ENCODE measurements at places on chromosomes 16 and 17. TPM values are rescaled to one million over a fixed set of nuclear protein-coding genes. Genes with fewer than 3 reads are reported as not detected.
A peak's percentile ranks its signal among the peaks of the same experiment; 100 is the strongest.

GRCh38 chr17:28755486-28755885 lies 11.7 kb downstream of the TRAF4 start:
- H3K27me3 ChIP-seq, result no peaks in the 10 kb centered on the region
- DNase-seq, result no peak
- H3K27ac ChIP-seq, result no peak overlapping the region
- H3K4me3 ChIP-seq, result no peak overlapping the region
- H3K4me1 ChIP-seq, result peaks cover 4% of the 10 kb centered on the region

- peaks cover 11% of the 10 kb centered on the region for H3K4me1 ChIP-seq
- H3K4me3 ChIP-seq, result no peak overlapping the region
- no peaks in the 10 kb centered on the region for H3K36me3 ChIP-seq
- DNase-seq, result no peak
- no peaks in the 10 kb centered on the region for H3K27me3 ChIP-seq
- no peak overlapping the region for H3K27ac ChIP-seq
These were observed 28.9 kb downstream of the OR1D5 start for GRCh38 chr17:3034578-3034920.

- H3K27ac ChIP-seq, result no peak overlapping the region
- no peak for DNase-seq
- H3K4me1 ChIP-seq, result peaks cover 22% of the 10 kb centered on the region
- H3K27me3 ChIP-seq, result no peaks in the 10 kb centered on the region
- H3K36me3 ChIP-seq, result peaks cover 5% of the 10 kb centered on the region
- no peak overlapping the region for H3K4me3 ChIP-seq
These were observed 10.2 kb downstream of the EEF2K start for GRCh38 chr16:22216191-22216831.

DNA sequence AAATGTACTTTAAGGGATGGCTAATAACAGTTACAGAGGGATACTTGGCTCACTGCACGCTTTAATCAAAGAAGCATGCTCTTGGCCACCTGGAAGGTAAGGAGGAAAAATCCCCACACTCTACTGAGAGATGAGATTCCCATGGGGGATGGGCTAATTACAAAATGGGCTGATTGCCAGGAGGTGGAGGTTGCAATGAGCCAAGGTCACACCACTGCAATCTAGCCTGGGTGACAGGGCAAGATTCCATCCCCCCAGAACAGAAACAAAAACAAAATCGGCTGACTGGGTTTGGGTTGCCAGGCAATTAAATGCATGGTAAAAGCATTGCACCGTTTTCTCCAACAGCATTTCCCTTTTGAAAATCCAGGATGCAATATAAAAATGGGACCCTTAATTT lies 18.0 kb downstream of the N4BP1 start:
- no peak overlapping the region for H3K27ac ChIP-seq
- peaks cover 4% of the 10 kb centered on the region for H3K36me3 ChIP-seq
- H3K4me3 ChIP-seq, result peak overlapping the region; percentile 43
- DNase-seq, result no peak
- H3K4me1 ChIP-seq, result peaks cover 35% of the 10 kb centered on the region
- H3K27me3 ChIP-seq, result no peaks in the 10 kb centered on the region

DNA sequence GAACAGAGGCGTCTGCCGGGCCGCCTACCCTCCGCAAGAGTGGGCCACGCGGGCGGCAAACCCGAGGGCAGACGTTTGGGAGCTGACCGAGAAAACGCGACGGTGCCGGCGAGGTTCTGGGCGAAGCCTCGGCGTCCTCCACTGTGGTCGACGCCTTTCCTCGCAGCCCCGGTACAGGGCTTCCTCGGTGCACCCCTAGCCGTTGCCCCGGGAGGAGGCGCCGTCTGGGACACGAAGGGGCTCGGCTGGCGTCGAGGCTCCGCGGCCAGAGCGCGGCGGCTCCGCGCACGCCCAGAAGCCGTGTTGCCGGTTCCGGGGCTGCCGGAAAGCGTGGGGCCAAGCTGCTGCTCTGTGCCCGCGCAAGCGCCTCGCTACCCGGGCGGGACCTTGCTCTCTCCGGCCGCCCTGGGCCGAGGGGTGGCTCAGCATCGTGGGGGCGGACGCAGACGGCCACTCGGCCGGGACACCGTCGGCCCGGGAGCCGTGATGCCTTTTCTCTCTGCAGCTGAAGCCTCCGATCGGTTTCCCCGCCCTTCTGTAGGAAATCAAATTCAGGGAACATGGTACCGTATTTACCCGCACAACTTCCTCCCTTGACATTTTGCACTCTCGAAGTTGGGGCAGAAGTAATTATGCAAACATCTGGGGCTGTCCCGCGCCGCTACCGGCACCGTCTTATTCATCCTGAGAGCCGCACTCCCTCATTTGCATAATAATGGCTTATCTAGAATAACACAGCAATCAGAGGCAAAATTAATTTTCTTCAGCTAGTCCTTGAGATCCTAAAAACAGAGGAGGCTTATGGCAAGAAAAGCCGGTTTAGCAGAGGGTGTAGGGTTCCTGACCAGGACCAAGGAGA lies 7.3 kb upstream of the CBX8 start:
- peaks cover 72% of the 10 kb centered on the region for H3K27me3 ChIP-seq
- H3K27ac ChIP-seq, result peak overlapping the region; percentile 92
- H3K4me1 ChIP-seq, result peaks cover 28% of the 10 kb centered on the region
- peaks cover 10% of the 10 kb centered on the region for H3K36me3 ChIP-seq

GRCh38 chr17:29379084-29379991 lies 10.8 kb upstream of the TAOK1 start:
- no peaks in the 10 kb centered on the region for H3K4me1 ChIP-seq
- H3K27ac ChIP-seq, result no peak overlapping the region
- H3K27me3 ChIP-seq, result peaks cover 10% of the 10 kb centered on the region
- no peak for DNase-seq
- no peak overlapping the region for H3K4me3 ChIP-seq

DNA sequence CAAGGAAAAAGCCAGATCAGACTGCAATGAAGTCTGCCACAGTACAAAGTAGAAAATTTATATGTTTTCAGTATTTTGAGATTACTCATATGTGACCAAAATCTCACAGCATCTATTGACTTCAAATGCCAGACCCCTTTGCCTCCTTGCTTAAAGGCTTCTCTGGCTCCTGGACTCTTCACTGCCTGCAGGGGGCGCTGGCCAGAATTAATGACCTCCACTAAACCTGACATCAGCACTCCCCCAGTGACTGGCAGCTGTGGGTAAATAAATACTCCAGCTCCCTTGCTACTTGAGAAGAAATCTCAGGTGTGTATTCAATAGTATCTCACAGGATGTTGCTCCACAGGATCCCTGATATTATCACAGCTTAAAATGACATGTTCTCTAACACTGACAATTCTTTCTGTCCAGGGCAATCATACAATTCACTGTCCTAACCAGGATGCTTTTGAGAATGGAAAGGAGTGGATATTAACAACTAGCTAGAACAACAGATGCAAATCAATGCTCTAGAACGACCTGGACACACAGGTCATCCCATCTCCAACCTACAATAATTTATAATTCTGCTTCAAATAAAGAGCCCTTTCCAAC lies 4.0 kb downstream of the BECN1 start:
- peaks cover 10% of the 10 kb centered on the region for H3K36me3 ChIP-seq
- H3K27ac ChIP-seq, result no peak overlapping the region
- peaks cover 23% of the 10 kb centered on the region for H3K4me1 ChIP-seq
- DNase-seq, result peak; percentile 47
- H3K27me3 ChIP-seq, result no peaks in the 10 kb centered on the region
- H3K4me3 ChIP-seq, result no peak overlapping the region

DNA sequence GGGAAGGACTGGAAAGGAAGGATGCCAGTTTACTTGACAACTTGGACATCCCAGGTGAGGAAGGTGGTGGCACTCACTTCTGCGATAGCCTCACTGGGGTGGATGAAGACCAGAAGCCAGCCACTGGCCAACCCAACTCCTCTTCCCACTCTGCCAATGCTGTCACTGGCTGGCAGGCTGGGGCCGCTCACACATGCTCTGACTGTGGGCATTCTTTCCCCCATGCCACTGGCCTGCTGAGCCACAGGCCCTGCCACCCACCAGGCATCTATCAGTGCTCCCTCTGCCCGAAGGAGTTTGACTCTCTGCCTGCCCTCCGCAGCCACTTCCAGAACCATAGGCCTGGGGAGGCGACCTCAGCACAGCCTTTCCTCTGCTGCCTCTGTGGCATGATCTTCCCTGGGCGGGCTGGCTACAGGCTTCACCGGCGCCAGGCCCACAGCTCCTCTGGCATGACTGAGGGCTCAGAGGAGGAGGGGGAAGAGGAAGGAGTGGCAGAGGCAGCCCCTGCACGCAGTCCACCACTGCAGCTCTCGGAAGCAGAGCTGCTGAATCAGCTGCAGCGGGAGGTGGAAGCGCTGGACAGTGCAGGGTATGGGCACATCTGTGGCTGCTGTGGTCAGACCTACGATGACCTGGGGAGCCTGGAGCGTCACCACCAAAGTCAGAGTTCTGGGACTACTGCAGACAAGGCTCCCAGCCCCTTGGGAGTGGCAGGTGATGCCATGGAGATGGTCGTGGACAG lies 4.5 kb downstream of the ZNF646 start:
- peaks cover 2% of the 10 kb centered on the region for H3K36me3 ChIP-seq
- no peaks in the 10 kb centered on the region for H3K27me3 ChIP-seq
- peaks cover 20% of the 10 kb centered on the region for H3K4me1 ChIP-seq
- DNase-seq, result no peak
- no peak overlapping the region for H3K27ac ChIP-seq

DNA sequence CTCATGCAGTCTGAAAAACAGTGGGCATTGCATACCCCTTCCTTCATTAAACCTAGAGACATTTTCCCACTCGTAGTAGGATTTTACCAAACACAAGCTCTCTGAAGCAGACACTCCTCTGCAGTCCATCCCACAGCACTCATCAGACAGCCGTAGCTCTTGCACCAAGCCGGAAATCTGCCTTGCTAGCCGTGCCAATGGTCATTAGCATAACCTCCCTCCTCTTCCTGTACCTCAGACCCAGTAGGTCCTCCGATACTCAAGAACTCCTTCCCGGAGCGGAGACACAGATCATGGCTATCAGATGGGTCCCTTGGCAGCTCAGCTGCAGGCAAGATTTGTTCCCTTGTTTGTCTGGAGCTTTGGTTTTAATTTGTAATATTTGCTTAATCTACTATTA lies 483.1 kb upstream of the PSMD7 start:
- H3K4me1 ChIP-seq, result no peaks in the 10 kb centered on the region
- H3K4me3 ChIP-seq, result no peak overlapping the region
- H3K27ac ChIP-seq, result no peak overlapping the region
- no peaks in the 10 kb centered on the region for H3K36me3 ChIP-seq
- no peak for DNase-seq
- H3K27me3 ChIP-seq, result no peaks in the 10 kb centered on the region

GRCh38 chr17:42678951-42679491 lies 2.2 kb upstream of the PLEKHH3 start:
- peaks cover 27% of the 10 kb centered on the region for H3K27me3 ChIP-seq
- H3K4me1 ChIP-seq, result peaks cover 53% of the 10 kb centered on the region
- peak overlapping the region; percentile 95 for H3K4me3 ChIP-seq
- DNase-seq, result peak; percentile 41
- H3K27ac ChIP-seq, result peak overlapping the region; percentile 39
- H3K36me3 ChIP-seq, result peaks cover 4% of the 10 kb centered on the region

- H3K36me3 ChIP-seq, result no peaks in the 10 kb centered on the region
- no peak for DNase-seq
- peaks cover 75% of the 10 kb centered on the region for H3K27me3 ChIP-seq
- no peak overlapping the region for H3K4me3 ChIP-seq
- H3K4me1 ChIP-seq, result no peaks in the 10 kb centered on the region
These were observed 40.7 kb upstream of the DLX4 start for GRCh38 chr17:49928126-49928800.

DNA sequence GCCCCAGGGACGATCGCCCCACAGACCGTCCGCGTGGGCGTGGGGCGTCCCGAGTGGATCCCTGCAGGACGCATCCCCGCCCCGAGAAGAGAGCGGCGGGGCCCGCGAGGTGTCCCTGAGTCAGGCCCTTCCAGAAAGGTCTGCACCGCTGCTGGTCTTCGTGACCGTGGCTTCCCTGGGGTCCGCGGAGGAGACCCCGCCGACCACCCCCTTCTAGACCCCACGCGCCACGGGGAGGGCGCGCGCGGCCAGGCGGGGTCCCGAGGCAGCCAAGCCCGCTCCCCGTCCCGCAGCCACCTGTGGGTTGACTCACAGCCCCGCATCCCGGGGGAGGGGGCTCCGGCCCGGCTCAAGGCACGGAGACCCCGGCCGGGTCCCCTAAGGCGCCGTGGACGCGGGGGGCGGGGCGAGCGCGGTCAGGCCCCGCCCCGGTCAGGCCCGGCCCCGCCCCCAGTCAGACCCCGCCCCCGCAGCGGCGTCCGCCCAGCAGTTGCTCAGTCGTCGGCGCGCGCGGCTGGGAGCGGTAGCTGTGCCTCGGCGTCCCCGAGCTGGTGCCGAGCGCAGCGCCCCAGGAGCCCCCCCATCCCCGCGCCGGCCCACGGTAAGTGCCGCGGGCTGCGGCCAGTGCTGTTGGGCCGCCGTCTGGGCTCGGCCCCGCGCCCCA lies at the start of gene BAIAP3:
Gene BAIAP3, plus strand, starts transcription at position 497 of the 664 bp plus-strand sequence. CDS start 4,905 bp downstream, outside the sequence.
- H3K27ac ChIP-seq, result peak within 1 kb of the TSS; percentile 76
- peaks cover 13% of the 10 kb centered on the region for H3K4me1 ChIP-seq
- peak within 1 kb of the TSS; percentile 88 for H3K4me3 ChIP-seq
- DNase-seq, result peak; percentile 57
- no peaks in the 10 kb centered on the region for H3K36me3 ChIP-seq
- H3K27me3 ChIP-seq, result peaks cover 6% of the 10 kb centered on the region

- H3K36me3 ChIP-seq, result no peaks in the 10 kb centered on the region
- no peak overlapping the region for H3K27ac ChIP-seq
- peaks cover 14% of the 10 kb centered on the region for H3K27me3 ChIP-seq
These were observed 1.0 kb downstream of the MYLK3 start for GRCh38 chr16:46746821-46747776.

DNA sequence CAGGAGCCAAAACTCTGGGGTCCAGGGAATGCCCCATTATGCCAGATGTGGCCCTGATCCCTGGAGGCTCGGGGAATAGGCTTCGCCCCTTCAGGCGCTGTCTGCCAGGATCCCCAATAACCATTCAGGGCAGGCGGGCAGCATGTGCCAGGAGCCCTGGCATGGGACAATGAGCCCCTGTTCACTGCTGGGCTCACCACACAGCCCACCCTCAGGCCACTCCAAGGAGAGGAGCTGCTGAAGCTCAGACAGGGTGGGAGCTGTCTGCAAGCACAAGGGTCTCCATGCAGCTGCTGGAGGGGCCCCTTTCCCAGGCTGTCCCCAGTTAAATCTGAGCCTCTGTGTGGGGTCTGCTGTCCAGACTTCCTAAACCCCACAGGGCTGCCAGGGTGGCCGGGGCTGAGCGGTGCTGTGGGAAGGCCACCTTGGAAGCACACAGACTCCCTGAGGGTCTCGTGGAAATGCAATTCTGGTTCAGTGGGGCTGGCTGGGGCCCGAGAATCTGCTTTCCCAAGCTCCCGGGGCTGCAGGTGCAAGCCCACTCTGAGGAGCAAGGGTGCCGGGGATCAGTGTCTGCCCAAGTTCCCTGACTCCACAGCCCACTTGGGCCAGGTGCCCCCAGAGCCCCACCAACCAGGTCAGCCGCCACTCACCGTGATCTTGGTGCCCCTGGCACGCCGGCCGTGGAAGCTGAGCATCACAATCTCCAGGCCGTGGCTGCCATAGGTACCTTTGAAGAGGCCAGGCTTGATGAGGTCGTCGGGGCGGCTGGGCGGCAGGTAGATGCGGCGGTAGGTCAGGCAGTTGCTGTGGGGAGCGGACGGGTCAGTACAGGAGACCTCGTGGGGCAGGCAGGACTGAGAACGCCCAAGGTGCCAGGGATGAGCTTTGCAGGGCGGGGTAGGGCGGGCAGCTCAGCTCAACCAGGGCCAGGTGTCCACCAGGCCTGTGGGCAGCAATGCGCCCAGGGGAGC lies 17.7 kb upstream of the C16orf95 start:
- H3K27ac ChIP-seq, result peak overlapping the region; percentile 21
- peaks cover 2% of the 10 kb centered on the region for H3K36me3 ChIP-seq
- peaks cover 11% of the 10 kb centered on the region for H3K4me1 ChIP-seq
- no peaks in the 10 kb centered on the region for H3K27me3 ChIP-seq

ARHGAP23 gene
- total RNA-seq, result 0.39 TPM

HS3ST2 gene
- not detected for total RNA-seq

DNAI2 gene
- 4.1 TPM for total RNA-seq

SLC35G6 gene
- not detected for total RNA-seq

TCAP gene
- 1.5 TPM for total RNA-seq

C16orf96 gene
- total RNA-seq, result 0.20 TPM

ARHGAP44 gene
- total RNA-seq, result not detected

C1QL1 gene
- not detected for total RNA-seq

CLEC3A gene
- total RNA-seq, result not detected

CMTM2 gene
- not detected for total RNA-seq
